Thoracic aorta (tissue), 2 donors: ENCODE measurements at places on chromosomes 7 and 10.

- H3K4me1 ChIP-seq: peaks cover 13% of the 10 kb centered on the region
- H3K4me3 ChIP-seq: peak overlapping the region; percentile 56
- no peaks in the 10 kb centered on the region for H3K27me3 ChIP-seq
- no peak for DNase-seq
Measured at GRCh38 chr7:116512520-116513188, 12.2 kb upstream of the CAV1 start.

- peak overlapping the region; percentile 92 for H3K27ac ChIP-seq
- no peak overlapping the region for H3K4me3 ChIP-seq
- H3K4me1 ChIP-seq: peaks cover 40% of the 10 kb centered on the region
- peaks cover 40% of the 10 kb centered on the region for H3K36me3 ChIP-seq
- H3K27me3 ChIP-seq: no peaks in the 10 kb centered on the region
Measured at GRCh38 chr10:124997771-124998623, 56.1 kb downstream of the ZRANB1 start.

- no peaks in the 10 kb centered on the region for H3K27me3 ChIP-seq
- H3K36me3 ChIP-seq: no peaks in the 10 kb centered on the region
- H3K27ac ChIP-seq: no peak overlapping the region
- no peak for DNase-seq
- no peak overlapping the region for H3K4me3 ChIP-seq
Measured at GRCh38 chr7:28487487-28487886, 75.2 kb downstream of the CREB5 start.

- H3K4me1 ChIP-seq: no peaks in the 10 kb centered on the region
- H3K4me3 ChIP-seq: no peak overlapping the region
- no peak overlapping the region for H3K27ac ChIP-seq
Measured at GRCh38 chr7:85004402-85004801, 182.5 kb downstream of the SEMA3D start.

DNA sequence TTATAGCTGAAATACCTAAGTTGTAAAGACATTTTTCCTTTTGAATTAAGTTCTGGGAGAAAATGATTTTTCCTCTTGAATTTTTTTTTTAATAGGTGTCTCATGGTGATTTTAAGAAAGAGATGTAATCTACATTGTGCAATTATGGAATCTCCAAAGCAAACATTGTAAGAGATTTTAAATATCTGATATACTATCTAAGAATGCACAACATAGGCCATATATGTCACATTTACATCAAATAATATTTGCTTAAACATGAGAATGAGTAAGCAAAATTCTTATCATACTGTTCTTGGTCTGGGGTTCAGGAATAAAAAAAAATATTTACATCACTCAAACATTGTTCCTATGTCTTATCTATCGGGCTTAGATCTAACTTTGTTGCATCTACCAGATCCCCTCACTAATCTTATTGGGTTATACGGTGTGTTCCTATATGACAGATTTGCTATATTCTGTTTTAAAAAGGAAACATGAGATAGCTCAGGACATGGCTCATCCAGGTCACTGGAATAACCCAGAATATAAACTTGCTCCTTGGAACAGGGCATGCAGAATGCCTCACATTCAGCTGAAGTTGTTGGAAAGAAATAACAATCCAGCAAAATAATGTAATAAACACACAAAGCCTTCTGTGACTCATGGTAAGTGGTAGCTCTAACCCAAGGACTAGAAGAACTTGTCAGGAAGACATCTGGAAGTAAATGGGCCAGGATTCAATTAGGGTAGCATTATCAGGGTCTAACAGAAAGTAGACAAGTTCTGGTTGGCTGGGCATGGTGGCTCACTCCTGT is 794.7 kb downstream of the IPMK start:
- H3K4me3 ChIP-seq: no peak overlapping the region
- H3K36me3 ChIP-seq: no peaks in the 10 kb centered on the region
- no peak for DNase-seq
- H3K4me1 ChIP-seq: no peaks in the 10 kb centered on the region
- H3K27me3 ChIP-seq: no peaks in the 10 kb centered on the region
- H3K27ac ChIP-seq: no peak overlapping the region

GRCh38 chr10:113663908-113664307 is at the start of gene NRAP:
NRAP (minus strand) TSS chr10:113664041; CDS start chr10:113663882, 159 bp downstream.
- H3K27me3 ChIP-seq: no peaks in the 10 kb centered on the region
- H3K36me3 ChIP-seq: no peaks in the 10 kb centered on the region
- H3K4me3 ChIP-seq: no peak within 1 kb of the TSS
- no peak within 1 kb of the TSS for H3K27ac ChIP-seq
- H3K4me1 ChIP-seq: no peaks in the 10 kb centered on the region
- DNase-seq: no peak

DNA sequence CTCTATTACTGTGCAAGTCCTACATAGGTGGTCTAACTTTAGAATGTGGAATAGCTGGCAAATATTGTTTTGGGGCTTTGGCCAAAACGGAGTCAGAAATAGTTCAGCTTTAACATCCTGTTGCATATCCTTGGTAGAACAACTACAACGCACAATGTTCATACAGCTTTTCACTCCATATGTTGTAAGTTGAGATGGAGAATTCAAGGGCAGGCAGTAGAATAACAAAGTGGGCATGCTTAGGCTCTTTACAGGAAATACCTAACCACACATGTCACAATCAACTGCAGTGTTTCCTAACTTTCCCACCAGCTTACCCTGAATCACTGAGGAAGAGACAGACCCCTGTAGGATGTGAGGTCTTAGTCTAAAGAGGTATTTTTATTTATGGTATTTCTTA is 122.3 kb downstream of the PPP1R3A start:
- peaks cover 26% of the 10 kb centered on the region for H3K4me1 ChIP-seq
- no peaks in the 10 kb centered on the region for H3K27me3 ChIP-seq
- no peak for DNase-seq

DNA sequence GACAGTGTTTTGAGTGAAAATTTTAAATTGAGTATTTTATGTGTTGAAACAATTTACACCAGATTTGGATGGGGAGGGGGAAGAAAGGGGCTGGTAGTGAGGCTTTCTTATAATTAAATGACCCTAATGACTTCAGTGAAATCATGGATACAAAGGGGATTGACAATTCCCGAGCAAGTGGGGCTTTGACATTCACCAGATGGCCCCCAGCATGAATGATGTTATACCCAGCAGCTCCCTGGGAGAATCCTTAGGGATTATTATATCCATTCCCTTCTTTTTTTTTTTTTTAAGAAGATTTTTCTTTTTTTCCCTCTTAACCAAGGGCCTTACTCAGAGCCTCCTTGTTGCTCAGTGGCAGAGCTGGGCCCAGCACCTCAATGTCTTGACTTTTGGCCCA is 17.9 kb downstream of the PLPP4 start:
- no peaks in the 10 kb centered on the region for H3K36me3 ChIP-seq
- H3K27ac ChIP-seq: no peak overlapping the region
- no peaks in the 10 kb centered on the region for H3K27me3 ChIP-seq
- no peak for DNase-seq

DNA sequence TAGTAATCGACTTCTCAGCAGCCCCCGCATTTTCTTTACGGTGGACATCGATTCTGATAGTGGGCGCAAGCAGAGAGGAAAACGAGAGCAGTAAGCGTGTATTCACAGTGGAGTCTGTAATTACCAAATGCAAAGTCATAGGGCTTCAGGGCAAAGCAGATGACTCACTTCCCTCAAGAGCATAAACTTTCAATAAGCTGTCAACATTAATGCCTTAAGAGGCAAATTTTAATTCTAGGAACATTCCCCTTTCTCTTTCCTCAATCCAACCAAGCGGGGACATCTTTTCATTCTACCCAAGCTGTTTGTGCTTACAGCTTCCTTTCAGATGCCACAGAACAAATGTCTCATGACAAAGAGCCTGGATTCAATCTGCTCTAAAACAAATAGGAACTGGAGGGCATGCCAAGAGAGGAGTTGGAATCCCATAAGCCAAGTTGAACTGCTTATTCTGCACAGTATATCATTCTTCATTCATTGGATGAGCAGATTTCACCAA is 48.6 kb downstream of the MALSU1 start:
- H3K36me3 ChIP-seq: no peaks in the 10 kb centered on the region
- no peak for DNase-seq
- no peak overlapping the region for H3K4me3 ChIP-seq
- no peak overlapping the region for H3K27ac ChIP-seq

DNA sequence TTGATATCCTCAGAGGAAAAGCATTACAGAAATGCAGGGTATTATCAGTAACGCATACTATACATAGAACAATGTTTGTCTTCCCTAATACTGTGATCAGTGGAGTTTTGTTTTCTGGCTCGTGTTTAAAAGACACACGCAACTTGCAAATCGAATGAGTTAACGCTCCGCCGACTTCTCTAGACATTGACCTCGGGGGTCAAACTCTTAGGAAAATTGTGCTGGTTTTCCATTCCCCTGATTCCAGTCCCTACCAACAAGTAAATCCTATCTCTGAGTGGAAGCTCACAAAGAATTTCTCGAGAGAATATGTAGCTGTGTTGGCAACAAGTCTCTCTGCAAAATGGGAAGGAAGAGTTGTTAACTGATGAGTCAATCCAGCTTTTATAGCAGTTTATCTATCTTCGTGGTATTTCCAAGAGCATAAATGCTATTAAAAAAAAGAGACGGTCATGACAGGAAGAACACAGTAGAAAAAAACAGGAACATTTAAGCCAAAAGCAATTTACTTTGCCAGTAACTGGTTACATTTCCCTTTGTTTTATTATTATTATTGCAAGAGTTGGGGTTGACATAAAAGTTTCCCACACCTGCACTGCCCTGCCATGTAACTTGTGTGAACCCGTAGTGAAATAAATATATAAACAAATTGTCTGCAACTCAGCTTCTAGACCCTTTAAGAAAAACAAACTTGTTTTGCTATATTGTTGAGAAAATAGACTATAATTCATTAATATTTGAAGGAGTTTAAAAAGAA is 144.4 kb downstream of the ARID5B start:
- H3K36me3 ChIP-seq: no peaks in the 10 kb centered on the region
- DNase-seq: no peak
- no peaks in the 10 kb centered on the region for H3K27me3 ChIP-seq
- peak overlapping the region; percentile 54 for H3K4me3 ChIP-seq
- H3K27ac ChIP-seq: peak overlapping the region; percentile 92
- peaks cover 60% of the 10 kb centered on the region for H3K4me1 ChIP-seq

GRCh38 chr10:101397140-101397539 is 43.2 kb downstream of the BTRC start:
- no peaks in the 10 kb centered on the region for H3K36me3 ChIP-seq
- H3K4me3 ChIP-seq: no peak overlapping the region
- no peak overlapping the region for H3K27ac ChIP-seq
- peaks cover 8% of the 10 kb centered on the region for H3K4me1 ChIP-seq
- H3K27me3 ChIP-seq: no peaks in the 10 kb centered on the region

DNA sequence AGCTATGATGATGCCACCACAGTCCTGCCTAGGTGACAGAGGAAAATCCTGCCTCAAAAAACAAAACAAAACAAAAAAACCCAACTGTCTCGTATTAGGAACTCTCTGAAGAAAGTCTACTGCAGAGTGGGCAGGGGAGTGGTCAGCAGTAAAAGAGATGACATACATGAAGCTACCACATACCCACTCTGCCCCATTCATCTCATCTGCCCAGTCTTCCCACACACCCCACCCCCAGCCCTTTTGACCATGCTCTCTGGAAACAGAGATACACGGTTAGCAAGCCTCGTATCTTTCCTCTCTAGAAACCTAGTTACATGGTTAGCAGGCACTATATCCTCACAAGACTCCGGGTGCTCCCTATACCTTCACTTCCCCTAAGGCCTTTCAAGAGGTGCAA is 8.3 kb downstream of the SLC37A3 start:
- H3K36me3 ChIP-seq: no peaks in the 10 kb centered on the region
- H3K4me3 ChIP-seq: no peak overlapping the region
- H3K27me3 ChIP-seq: no peaks in the 10 kb centered on the region
- DNase-seq: no peak
- no peak overlapping the region for H3K27ac ChIP-seq

GRCh38 chr7:105932835-105933477 is 30.1 kb upstream of the CDHR3 start:
- H3K4me1 ChIP-seq: no peaks in the 10 kb centered on the region
- no peaks in the 10 kb centered on the region for H3K36me3 ChIP-seq
- peak overlapping the region; percentile 26 for H3K27ac ChIP-seq
- H3K27me3 ChIP-seq: no peaks in the 10 kb centered on the region

DNA sequence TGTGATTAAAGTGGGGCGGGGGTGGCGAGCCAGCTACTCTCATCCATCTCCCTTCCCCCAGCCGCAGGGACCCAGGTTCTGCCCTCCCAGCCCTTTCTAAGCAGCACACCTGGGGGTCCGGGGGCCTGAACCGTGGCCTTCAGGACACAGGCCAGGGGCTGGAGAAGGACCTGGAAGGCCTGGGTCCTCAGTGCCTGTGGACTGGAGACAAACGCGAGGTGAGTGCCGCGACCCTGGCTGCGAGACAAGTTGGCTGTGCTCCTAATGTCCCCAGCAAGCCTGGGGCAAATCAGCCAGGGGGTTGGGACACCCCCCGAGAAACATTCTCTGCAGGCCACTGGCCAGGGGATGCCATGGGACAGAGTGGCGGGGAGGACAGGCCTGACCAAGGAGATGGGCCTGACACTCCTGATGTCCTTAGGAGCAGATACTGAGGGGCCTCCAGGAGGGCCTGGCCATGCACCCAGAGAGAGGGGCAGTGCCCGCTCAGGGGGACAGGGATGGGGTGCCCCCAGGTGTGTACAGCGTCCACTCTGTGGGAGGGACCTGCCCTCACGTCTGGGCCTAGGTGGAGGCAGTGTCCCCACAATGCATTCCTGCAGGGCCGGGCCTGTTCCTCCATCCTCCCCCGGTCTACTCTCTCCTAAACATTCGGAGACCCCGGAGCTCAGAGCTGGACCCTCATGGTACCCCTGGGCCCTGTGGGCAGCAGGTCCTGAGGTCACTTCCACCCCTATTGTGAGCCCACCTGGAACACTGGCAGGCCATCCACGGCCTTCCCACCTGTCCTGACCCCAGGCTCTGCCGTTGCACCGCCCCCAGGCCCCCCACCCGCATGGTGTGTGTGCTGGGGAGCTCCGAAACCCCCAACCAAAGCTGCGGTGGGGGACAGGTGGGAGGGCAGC is 13.1 kb downstream of the BRAT1 start:
- H3K27me3 ChIP-seq: no peaks in the 10 kb centered on the region
- no peak overlapping the region for H3K4me3 ChIP-seq
- DNase-seq: no peak
- H3K27ac ChIP-seq: no peak overlapping the region
- H3K36me3 ChIP-seq: peaks cover 49% of the 10 kb centered on the region

DNA sequence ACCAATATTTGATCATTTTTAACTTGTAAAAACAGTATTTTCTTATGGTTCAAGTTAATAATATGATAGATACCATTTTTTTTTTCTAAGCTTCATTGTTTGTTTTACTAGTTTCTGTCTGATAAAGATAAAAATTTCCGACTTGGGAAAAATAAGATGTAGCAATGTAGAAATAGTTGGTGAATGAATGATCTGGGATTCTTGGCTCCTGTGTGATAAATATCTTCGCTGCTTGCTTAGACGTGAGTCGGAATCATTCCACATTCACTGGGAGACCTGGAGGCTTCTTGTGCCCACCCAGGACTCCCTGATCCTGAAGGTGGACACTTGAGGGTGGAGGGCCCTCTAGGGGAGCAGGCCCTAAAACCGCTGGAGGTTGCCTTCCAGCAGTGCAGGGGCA is 47.9 kb downstream of the EXOC4 start:
- peaks cover 8% of the 10 kb centered on the region for H3K4me1 ChIP-seq
- no peaks in the 10 kb centered on the region for H3K27me3 ChIP-seq
- H3K36me3 ChIP-seq: no peaks in the 10 kb centered on the region
- H3K4me3 ChIP-seq: no peak overlapping the region
- H3K27ac ChIP-seq: no peak overlapping the region
